NCI-H345 (cell line): ENCODE measurements at places on chromosomes 1 and 21.

- DNase-seq, result no peak
Observed at GRCh38 chr1:72837781-72838180, 555.4 kb upstream of the NEGR1 start.

DNA sequence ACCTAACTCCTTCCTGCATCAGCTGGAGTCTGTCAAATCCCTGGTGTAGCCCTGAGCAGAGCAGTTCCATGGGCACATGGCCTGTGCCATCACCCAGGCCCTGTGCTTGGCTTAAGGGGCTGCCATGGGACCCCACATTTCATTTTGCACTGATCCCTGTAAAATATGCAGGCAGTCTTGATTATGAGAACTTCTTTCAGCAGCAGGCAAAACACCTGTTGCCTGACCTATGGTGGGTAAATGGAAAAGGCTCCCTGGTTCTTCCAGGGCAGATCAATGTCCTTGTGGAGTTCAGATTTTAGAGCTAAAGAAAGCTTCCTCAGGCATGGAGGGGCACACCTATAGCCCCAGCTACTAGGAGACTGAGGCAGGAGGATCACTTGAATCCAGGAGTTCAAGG lies 44.2 kb downstream of the HSD3B1 start:
- no peak for DNase-seq

- DNase-seq, result no peak
Observed at GRCh38 chr1:228666686-228667623, 68.3 kb upstream of the RHOU start.

GRCh38 chr1:183209533-183210158 lies 23.6 kb downstream of the LAMC2 start:
- no peak for DNase-seq

DNA sequence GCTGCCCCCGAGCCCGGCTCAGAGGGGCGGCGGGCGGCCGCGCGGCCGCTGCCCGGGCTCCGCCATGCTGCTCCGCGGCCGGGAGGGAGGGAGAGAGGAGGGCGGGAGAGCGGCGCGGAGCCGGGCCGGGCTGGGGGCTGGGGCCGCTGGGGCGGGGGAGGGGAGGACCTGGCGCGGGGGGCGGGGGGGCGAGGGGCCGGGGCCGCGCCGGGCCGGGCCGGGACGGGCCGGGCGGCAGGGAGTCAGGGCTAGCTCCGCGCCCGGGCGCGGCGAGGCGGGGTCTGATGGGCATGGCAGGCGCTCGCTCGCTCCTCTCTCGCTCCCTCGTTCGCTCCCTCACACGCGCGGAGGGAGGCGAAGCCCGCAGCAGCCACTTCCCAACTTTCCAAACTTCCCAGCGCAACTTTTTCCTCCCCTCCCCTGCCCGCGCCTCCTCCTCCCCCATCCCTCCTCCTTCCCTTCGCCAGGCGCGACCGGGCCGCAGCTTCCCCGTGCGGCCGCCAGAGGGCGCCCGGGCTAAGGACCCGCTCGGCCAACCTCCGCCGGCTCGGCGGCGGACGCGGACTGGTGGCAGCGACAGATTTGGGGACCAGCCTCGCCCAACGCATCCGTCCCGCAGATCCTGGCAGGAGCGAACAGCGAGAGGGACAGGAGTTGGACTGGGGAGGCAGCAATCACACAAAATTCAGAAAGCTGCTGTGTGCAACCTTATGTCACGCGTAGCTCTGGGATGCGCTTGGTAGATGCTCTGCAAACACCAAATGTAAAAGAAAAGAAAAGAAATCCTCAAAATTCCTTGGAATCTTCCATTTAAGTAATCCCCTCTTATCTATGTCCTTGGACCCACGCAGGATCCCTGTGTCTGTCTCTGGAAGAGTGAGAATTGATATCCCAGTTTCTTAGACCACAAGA lies at the start of gene TRABD2B:
TRABD2B (minus strand) TSS at position 97 of the 912 bp plus-strand sequence.
- peak; percentile 72 for DNase-seq

- DNase-seq, result no peak
Observed at GRCh38 chr1:41894808-41895483, 23.8 kb downstream of the HIVEP3 start.

DNA sequence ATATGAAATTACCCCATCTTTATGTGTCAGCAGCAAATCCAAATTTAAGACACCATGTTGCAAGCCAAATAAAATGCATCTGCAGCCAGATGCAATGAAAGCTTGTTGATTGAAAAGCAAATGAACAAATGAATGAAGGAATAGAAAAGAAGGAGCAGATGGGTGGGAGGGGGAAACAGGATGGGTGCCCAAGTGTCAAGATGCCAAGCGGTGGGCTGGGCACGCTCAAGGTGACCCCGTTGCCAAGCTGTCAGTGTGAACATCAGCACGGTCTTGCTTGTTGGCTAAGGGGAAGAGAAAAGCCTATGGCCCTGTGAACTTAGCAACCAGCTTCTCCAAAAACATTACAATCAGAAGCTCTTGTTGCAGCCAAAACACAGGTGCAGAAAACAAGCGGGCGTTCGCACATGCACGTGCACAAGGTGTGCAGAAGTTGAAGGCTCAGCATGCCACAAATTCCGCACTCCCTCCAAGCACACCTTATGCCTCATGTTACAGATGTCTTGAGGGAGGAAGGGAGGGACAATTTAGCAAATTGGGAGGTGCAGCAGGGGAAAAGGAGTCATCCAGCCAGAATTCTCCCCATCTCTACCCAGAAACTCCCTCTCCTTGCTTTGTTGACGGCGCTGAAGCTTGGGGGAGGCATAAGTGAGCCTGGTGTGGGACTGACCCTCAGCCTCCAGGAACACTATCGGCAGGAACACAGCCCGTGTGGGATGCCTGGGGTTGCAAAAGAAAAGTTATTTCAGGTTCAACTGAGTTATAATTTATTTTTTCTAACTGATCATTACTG lies 62.4 kb downstream of the HIVEP3 start:
- no peak for DNase-seq

DNA sequence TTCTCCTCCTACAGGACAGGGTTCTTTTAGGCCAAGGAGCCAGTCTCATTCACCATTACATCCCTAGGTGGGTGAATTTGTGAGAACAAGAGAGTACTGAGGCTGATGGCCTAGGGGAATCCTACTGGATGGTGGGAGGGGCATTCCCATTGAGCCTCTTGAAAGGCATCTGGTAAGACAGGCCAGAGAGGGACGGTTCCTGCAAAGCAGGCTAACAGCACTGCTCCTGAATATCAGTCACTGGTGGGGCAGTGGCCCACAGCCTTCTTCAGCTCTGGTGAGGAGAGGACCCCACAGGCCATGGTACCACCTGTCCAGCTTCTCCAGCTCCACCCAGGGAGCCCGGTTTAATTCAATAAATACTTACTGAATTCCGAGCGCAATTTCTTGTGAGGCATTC lies 125.9 kb upstream of the EDN2 start:
- DNase-seq, result no peak

DNA sequence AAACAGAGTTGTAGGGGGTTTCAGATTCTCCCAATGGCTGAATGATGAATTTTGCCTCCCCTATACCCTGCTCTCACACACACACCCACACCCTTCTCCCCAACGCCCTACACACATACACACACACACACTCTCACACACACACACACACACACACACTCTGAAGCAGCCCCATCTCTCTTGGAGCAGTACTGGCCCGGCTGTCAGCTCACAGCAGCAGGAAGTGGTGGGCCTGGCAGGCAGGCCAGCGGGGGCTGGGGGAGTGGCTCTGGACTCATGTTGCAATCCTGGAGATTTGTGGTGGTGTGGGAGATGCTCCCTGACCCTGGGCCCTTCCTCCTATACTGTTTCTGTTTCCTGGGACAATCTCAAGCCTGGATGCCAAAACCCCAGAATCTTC lies 2.2 kb downstream of the IKBKE start:
- DNase-seq, result no peak

GRCh38 chr1:6462412-6463119 lies 3.4 kb downstream of the TNFRSF25 start:
- no peak for DNase-seq

DNA sequence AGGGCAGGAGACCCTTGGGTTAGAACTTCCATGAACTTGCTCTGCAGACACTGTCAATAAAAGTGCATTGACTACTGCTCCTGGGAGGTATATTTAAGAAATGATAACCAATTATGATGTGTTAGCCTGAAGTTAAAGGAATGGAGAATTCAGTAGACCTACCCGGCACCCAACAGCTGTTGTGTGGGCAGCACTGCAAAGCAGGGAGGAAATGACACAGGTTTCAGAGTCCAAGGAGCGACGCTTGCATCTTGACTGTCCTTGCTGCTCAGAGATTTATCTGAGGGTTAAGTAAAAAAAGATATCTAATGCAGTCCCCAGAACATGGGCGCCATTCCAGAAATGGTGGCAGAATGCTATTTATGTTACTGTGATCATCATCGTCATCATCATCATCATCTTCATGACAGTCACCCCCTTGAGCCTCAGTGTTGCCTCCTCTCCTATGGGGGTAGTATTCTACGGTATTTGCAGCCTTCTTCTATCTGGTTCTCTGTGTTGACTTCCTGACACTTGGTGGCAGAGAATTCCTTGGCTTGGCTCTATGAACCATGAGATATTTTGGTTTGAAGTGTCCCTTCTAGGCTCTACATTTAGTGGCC lies 225.9 kb downstream of the KAZN start:
- DNase-seq, result no peak

DNA sequence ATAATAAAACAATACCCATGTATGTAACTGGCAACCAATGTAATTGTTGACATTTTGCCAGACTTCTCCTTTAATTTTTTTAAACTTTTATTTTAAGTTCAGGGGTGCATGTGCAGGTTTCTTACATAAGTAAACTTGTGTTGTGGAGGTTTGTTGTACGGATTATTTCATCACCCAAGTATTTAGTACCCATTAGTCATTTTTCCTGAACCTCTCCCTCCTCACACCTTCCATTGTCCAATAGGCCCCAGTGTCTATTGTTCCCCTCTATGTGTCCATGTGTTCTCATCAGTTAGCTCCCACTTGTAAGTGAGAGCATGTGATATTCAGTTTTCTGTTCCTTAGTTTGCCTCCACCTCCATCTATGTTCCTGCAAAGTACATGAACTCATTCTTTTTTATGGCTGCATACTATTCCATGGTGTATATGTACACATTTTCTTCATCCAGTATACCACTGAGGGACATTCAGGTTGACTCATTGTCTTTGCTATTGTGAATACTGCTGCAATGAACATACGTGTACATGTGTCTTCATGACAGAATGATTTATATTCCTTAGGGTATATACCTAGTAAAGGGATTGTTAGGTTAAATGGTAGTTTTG lies 6.7 kb downstream of the DEPDC1 start:
- no peak for DNase-seq

GRCh38 chr21:37815893-37816292 lies 100.4 kb downstream of the KCNJ6 start:
- no peak for DNase-seq

DNA sequence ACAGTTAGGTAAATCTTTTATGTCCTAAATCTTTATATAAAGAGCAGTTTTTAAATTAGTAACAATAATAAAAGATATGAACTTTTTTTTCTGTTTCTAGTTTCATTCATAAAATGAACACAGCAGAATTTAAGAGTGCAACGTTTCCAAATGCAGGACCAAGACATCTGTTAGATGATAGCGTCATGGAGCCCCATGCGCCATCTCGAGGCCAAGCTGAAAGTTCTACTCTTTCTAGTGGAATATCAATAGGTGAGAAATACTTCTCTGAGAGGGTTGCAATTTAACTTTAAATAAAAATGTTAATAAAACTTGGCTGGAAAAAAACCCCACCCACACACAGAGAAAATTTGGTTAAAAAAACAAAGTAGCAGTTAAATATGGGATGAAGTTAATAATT lies 15.0 kb upstream of the ANGPTL1 start:
- DNase-seq, result no peak

DNA sequence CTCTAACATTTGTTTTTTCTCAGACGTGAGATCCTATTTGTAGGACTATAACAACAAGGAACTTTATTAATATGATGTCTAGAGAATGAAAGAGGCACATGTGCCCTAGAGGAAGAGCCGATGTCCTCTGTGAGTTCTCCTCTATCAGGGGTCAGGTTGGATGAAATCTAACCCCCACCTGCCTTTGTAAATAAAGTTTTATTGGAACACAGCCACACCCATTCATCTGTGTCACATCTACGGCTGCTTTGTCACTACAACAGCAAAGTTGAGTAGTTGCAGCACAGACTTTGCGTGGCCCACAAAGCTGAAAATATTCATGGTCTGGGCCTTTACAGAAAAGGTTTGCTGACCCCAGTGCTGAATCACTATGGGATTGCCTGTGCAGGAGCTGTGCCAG lies 571 bp upstream of the CAPN9 start:
- no peak for DNase-seq

GRCh38 chr1:161986328-161986727 lies 37.3 kb downstream of the OLFML2B start:
- no peak for DNase-seq

- DNase-seq, result no peak
Observed at GRCh38 chr1:101175466-101175865, 61.4 kb upstream of the S1PR1 start.

DNA sequence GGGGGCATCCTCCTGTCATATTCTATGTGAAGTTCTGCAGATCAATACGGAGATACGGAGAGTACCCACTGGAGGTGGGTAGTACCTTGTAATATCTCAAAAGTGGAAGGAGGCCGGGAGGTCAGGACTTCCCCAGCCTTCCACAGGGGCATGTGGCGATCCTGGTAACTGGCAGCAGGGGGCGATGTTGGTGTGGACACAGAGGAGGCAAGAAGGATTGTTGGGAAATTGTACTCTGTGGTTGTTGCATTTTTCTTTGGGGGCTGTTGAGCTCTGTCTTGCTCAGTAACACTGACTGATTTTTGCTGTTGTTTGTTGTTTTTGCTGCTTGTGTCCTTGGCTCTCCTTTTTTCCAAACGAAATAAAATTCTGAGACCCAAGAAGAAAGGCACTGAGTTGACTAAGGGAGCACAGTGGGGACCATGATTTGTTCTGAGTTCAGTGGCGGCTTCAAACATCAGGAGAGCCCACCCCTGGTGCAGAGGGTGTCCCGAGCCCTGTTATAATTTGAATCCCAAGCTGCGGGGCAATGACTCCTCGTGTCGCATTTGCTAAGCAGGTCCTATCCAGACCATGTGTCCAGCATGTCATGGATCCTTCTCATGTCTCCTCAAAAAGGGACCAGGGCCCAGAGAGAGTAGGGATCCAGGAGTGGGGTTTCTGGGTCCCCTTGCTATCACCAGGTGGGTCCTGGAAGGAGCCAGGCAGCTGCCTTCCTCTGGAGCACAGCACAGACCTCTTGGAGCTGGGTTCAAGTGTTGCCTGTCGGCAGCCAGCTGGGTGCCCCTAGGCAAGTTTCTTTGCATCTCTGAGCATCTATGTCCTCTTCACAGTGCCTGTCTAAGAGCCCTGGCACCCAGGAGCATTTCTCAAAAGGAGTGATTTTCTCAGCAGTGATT lies 22.8 kb downstream of the LHX4 start:
- DNase-seq, result peak; percentile 67

- no peak for DNase-seq
Observed at GRCh38 chr1:109877317-109877771, 33.3 kb upstream of the CSF1 start.
